Lung (tissue), 17 donors: ENCODE measurements at places on chromosomes 1 and 21.

DNA sequence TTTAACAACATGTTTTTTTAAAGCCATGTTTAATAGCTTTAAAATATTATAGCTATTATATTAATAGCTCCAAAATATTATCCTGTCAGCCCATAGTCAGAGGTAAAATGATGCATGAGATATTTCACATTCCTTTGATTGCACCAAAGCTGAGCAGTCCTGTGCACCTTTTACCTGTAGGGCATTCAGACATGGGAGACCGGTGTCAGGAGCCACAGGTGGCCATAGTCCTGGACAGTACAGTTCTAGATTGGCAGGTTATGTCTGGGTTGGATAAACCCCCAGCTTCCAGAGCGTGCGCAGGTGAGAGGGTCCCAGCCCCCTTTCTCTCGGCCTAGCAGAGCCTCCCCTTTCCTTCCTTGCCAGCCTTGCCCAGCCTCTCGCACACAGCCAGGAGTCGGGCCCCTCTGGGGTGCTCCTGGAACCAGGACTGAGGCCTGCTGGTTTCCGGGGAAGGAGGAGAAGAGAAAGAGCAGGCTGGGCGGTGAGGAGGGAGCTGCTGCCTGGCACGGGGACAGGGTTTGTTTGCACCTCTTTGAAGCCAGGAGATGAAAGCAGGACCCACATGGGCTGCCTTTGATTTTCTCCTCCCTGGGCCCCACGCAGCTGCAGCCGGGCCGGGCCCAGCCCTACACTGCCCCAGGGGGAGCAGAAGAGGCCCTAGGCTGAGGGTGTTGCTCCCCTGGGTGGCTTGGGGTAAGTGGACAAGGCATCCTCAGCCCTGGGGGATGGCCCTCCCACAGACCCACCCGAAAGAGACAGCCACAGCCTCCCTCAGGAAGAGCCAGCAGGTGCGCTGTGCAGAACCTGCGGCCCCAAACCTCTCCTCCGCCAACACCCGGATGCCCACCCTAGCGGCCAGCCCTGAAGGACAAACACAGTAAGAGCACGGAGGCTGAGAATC lies 75.2 kb upstream of the TARDBP start:
- H3K27me3 ChIP-seq, result no peaks in the 10 kb centered on the region
- no peak overlapping the region for H3K4me3 ChIP-seq
- no peaks in the 10 kb centered on the region for H3K4me1 ChIP-seq
- peak; percentile 76 for DNase-seq

DNA sequence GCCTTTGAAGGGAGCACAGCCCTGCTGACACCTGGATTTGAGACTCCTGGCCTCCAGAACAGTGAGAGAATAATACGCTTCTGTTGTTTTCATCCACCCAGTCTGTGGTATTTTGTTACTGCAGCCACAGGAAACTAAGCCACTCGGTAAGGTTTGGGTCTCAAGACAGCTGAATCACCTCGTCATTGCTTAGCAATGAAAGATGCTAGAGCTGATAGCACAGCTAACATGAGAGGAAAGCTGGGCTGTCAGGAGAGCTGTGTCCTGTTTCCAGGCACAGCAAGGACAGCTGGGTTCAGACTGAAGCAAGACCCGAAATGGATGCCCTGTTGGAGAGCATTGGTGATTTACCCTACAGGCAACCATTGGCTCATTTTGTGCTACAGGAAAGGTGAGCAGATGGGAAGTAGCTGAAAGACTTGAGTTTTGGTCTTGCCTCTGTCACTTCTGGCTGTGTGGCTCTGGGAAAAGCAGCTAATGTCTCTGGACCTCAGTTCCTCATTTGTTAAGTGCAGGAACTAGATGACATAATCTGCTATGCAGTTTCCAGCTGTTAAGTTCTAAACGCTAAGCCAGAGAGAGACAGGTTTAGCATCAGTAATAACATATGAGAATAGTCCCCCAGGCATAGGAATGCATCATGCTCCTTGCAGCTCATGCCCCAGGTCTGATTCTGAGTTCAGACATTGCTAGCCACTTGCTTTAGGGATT lies 58.0 kb downstream of the CLIC6 start:
- H3K27ac ChIP-seq, result no peak overlapping the region

DNA sequence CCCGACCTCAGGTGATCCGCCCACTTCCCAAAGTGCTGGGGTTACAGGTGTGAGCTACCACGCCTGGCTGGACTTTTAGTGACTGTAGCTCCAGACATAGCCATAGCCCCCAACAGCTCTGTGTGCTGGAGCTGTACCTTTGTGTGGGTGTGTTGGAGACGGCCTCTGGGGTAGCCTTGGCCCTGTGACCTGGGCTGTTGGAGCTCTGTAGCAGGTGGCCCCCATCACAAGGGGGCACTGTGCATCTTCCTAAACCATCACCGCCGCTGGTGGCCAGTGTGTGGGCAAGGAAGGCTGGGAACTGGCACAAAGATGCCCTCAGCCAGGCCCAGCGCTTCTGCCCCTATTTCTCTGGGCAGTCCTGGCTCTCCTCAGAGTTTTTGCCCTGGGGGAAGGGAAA lies 38.4 kb upstream of the FOXO6 start:
- no peak overlapping the region for H3K27ac ChIP-seq
- H3K36me3 ChIP-seq, result no peaks in the 10 kb centered on the region
- no peak overlapping the region for H3K4me3 ChIP-seq
- no peak for DNase-seq
- no peaks in the 10 kb centered on the region for H3K27me3 ChIP-seq
- no peaks in the 10 kb centered on the region for H3K4me1 ChIP-seq

DNA sequence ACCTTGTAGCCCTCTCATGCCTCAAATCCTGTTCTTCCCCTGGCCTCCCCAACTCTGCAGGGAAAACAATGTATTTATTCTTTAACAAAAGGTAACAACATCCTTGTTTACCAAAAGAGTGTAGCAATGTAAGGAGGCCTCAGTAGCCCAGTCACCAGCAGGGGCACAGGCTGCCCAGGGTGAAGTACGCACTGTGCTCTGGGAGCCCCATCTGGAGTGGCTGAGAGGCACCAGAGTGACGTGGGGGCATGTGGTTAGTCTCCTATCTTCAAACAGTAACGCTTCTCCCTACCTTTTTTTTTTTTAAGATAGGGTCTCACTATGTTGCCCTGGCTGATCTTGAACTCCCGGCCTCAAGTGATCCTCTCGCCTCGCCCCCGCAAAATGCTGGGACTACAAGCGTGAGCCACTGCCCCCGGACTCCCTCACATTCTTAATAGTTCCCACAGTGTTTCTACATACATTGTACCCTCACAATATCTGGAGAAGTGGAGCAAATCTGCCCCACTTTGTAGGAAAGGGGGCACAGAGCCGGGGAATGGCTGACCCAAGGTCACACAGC lies 51.3 kb upstream of the ECE1 start:
- peaks cover 36% of the 10 kb centered on the region for H3K4me1 ChIP-seq
- DNase-seq, result no peak
- peak overlapping the region; percentile 82 for H3K27ac ChIP-seq
- no peaks in the 10 kb centered on the region for H3K27me3 ChIP-seq
- no peaks in the 10 kb centered on the region for H3K36me3 ChIP-seq

DNA sequence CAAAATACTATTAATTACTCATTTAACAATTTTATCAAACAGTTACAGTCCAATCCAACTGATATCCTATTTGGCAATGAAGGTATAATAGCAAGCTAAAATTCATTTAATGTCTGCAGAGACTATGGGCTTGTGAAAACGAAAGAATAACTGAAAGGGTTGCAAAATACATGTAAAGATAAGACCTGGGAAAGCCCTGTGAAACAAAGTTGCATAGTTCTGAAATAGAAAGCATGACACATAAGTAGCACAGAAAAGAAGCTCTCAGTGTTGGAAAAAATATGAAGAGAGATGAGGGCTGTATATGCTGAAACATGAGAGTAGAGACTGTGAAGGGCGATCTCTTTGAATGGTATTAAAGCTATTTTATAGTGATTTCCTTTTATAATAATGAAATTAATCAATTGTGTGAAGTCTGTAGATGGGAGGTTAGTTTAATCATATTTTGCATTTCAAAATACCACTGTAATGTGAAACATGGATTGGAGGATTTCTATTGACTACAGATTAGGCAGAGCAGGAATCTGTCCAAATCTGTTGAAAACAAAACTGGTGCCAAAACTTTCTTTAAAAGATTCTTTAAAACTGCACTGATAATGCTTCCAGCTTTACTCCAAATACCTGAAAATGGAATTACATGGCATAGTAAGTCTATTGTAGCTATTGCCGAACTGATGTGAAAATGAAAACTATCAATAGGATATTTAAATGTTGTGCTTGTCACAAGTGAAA lies 1518.9 kb upstream of the B3GALT2 start:
- no peak overlapping the region for H3K4me3 ChIP-seq
- no peaks in the 10 kb centered on the region for H3K27me3 ChIP-seq
- H3K27ac ChIP-seq, result no peak overlapping the region
- H3K36me3 ChIP-seq, result no peaks in the 10 kb centered on the region
- peak; percentile 57 for DNase-seq

DNA sequence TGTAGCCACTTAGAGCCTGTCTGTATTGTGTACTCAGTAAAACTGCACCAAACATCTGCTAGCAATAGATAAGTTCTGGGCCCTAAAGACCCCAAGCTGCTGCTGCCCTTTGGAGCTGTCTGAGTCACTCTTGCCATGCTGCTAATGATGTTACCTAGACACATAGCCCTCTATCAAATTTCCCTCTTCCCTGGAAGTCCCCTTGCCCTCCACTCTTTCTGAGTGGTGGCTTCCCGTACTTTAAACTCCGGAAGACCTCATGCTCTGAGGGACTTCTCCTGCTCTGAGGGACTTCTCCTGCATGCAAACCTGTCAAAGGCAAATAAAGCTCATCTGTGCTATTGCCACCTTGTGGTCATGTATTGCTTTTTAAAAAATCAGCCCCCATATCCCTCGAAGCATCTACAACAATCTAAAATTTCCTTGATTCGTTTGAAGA lies 34.0 kb downstream of the FH start:
- H3K27ac ChIP-seq, result no peak overlapping the region
- DNase-seq, result no peak
- no peak overlapping the region for H3K4me3 ChIP-seq
- H3K36me3 ChIP-seq, result no peaks in the 10 kb centered on the region

DNA sequence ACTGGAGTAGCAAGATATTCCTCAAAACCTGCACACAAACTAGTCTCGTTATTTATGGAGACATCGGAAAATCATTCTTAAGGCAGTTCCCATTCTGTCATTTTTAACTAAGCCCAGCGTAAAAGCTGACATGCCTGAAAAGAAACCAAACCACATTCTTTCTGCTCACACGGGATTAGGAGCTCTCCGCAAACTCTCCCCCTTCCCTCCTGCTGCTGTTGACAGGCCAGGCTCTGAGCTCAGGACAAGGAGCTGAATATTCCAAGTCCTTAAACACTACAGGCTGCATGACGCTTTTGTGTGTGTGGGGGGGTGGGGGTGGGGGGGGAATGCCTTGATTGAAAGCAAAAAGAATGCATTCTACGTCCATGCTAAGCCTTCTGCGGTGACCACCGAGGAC lies 5.2 kb downstream of the OLIG1 start:
- peaks cover 2% of the 10 kb centered on the region for H3K4me1 ChIP-seq
- peaks cover 7% of the 10 kb centered on the region for H3K27me3 ChIP-seq
- no peak overlapping the region for H3K4me3 ChIP-seq
- no peaks in the 10 kb centered on the region for H3K36me3 ChIP-seq
- DNase-seq, result peak; percentile 56

GRCh38 chr1:1406101-1406820 lies 832 bp downstream of the MRPL20 start:
- no peaks in the 10 kb centered on the region for H3K27me3 ChIP-seq
- peaks cover 22% of the 10 kb centered on the region for H3K36me3 ChIP-seq
- DNase-seq, result no peak
- peak overlapping the region; percentile 99 for H3K4me3 ChIP-seq
- peak overlapping the region; percentile 85 for H3K27ac ChIP-seq

DNA sequence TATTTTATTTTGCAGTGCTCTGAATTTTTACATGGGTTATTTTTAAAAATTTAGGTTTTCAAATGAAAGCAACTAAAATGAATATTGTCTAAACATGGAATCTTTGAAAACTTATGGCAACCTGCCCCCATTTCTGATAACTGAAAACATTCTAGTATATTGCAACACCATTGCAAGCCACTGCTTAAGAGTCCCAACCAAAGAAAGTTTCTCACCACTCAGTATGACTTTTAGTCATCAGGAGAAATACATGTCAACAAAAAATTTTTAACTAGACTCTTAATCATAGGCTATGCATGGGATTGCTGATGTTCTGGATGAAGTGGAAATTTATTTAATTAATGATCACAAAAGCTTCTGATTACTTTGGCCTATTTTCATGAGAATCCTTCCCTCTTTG lies 112.1 kb downstream of the TNFSF18 start:
- H3K27me3 ChIP-seq, result no peaks in the 10 kb centered on the region
- H3K4me3 ChIP-seq, result no peak overlapping the region
- peaks cover 8% of the 10 kb centered on the region for H3K4me1 ChIP-seq
- no peak overlapping the region for H3K27ac ChIP-seq
